PC-3 (cell line): ENCODE measurements at places on chromosomes 4 and X.

DNA sequence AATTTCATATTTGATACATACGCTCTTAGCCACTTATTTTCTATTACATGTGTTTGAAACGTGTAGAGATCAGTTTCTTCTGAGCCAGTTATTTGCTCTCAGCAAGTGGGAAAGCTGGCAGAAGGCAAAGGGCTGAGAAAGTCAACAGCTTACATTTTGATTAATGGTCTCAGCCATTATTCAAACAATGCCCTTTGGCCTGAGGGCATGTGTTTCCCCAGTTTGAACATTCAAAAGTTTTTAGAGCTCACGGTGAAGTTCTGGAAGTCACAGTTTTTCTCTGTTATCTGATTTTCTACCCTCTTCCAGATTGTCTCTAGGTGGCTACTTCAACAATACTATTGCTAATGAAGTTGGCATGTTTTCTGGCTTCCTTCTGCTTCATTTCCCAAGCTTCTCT, 591.8 kb upstream of the CPEB2 start:
- DNase-seq = no peak

DNA sequence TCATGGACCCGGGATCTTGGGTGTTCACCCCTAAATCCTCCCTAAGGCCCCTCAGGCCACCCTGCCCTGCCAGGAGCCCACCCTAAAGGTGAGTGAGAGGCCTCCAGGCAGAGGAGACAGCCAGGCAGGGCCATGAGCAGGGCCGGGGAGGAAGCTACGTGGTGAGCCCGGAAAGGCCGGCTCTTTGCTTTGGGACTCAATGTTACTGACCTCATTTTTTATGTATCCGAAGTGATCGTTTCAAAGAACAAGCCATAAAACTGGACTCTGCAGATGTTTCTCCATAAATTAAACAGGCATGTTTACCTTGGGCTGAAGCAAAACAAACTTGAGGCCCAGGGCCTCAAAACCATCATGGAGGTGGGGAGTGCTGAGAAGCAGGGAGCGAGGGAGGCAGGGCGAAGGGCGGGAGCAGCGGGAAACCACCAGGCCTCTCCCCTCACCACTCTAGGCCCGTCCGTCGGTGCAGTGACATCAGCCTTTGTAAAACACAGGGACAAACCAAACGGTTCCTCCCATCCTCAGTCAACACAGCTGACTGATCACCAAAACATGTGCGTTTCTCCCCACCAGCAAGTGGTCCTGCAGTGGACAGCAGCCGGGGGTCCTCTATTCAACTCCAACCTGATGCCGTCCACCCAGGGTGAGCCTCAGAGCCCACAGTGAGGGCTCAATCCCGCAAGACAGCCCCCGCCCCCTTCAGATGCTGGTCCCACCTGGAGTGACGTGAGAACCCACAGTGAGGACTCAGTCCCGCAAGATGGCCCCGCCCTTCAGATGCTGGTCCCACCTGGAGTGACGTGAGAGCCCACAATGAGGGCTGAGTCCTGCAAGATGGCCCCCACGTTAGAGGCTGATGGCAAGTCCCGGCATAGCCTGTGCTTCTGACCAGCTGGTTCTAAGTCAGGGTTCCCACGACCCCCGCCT, 102.9 kb upstream of the LRPAP1 start:
- DNase-seq = no peak

DNA sequence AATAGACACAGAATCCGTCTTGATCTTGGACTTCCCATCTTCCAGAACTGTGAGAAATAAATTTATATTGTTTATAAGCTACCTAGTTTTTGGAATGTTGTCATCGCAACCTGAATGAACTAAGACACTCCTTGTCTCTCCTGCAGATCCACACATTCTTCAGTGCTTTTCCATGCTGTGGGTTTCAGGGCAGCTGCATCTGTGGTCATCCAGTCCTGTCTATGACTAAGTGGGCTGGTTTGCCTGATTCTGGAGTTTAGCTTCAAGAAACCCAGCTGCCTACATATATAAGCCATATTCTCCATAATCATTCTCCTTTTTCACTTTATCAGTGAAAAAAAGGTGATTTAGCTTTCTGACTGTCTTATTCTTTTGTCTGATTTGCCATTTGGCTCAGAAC, 170.3 kb upstream of the KIT start:
- no peak for DNase-seq

DNA sequence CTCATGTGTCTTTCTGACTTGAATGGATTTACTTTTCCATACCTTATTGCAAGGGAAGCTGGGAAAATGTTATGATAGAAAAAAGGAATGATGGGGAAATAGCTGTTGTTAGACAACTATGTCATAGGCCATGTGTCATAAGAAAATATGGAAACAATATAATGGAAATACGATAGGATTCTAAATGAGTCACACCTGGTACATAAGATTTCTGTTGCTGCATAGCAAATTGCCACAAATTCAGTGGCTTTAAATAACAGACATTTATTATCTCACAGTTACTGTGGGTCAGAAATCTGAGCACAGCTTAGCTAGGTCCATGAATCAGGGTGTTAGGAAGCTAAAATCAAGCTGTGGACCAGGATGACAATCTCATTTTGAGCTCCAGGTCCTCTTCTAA, 44.6 kb upstream of the ANKRD50 start:
- peak; percentile 50 for DNase-seq

- DNase-seq = no peak
Observed at GRCh38 chr4:44716597-44716996, 9.8 kb downstream of the GNPDA2 start.

DNA sequence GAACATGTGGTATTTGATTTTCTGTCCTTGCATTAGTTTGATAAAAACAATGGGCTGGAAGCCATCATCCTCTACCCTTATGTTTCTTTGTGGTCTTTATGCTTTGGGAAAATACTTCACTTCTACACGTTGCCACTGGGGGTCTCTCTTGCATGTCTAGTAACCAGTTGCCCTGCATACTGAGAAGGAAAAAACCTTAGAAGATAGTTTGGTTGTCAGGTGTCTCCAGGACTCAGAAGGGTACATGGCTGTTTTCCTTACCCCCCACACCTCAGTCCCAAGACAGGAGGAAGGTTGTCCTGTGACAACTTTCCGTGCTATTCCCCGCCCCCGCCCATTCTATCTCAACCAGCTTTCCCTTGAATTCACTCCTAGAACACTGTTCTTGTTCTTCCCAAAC, 62.1 kb upstream of the LANCL3 start:
- peak; percentile 28 for DNase-seq

GRCh38 chrX:146481735-146482134, 327.8 kb upstream of the CXorf51B start:
- no peak for DNase-seq

DNA sequence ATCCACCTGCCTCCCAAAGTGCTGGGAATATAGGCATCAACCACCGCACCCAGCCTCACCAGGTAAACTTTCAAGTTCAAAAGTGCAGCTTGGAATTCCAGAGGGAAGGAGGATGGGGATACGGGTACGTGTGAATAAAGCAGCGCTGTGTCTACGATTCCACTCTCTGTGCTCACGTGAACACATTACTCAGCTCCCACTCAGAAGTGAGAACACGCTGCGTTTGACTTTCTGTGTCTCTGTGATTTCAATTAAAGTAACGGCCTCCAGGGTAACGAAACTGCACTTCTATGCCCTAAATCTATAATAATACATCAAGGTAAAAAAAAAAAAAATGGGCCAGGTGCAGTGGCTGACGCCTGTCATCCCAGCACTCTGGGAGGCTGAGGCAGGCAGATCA, 8.4 kb upstream of the ASMT start:
- DNase-seq = no peak

DNA sequence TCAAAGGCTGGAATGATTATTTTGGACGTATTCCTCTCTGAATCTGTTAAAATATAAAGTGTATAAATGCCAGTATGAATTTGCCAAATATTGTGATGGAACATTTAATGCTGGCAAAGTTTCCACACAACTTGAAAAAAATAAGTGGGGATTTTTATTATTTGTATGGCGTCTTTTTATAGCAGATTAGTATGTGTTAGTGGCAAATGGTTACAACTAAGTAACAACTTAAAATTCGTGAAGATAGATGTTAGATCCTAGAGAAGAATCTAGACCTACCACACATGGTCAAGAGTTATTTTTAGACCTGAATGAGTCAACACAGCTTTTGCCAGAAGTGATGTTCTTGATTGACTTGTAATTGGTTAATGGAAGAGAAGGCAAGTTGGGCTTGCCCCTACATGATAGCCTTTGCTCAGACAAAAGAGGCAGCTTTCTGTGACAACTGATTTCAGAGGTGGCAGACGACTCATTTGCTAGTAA, 4.8 kb downstream of the CPE start:
- DNase-seq = no peak

DNA sequence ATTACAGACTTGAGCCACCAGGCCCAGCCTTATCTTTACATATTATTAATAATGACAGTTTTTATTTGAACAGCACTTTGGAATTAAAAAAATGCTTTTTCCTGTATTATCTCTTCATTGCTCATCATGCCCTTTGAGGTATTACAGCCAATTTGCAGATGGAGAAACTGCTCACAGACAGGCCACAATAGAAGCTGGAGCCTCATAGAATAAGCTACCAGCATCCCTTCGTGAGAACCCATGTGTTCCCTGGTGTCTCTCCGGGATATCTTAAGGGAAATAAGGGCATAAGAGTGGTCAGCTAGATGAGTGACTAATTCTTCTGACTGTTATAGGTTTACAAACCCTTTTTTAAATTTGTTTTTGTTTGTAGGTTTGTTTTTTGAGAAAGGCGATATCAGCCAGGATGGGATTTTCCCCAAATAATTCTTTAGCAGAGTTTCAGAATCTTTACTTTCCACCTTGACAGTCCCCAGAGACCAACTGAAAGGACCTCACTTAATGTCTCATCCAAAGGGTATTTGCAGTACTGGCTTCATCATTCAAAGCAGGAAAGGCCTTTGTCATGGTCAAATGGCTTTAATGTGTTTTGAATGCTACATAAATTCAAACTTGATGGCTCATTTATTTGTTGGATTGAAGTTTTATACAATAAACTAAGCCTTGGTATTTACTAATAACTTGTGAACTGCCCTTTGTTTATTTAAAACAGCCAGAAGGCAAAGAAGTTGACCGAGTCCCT, 48.0 kb upstream of the SOD3 start:
- DNase-seq = peak; percentile 72

GRCh38 chr4:121654738-121655137, 42.0 kb downstream of the ANXA5 start:
- DNase-seq = no peak

DNA sequence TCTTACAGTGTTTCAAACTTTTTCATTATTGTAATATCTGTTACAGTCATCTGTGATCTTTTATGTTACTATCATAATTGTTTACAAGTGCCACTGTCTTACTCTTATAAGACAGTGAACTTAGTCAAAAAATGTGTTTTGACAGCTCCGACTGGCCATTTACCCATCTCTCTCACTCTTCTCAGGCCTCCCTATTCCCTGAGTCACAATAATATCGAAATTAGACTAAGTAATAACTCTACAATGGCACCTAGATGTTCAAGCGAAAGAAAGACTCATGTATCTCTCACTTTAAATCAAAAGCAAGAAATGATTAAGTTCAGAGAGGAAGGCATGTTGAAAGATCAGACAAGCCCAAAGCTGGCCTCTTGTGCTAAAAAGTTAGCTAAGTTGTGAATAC, 184.2 kb downstream of the CDS1 start:
- DNase-seq = no peak

DNA sequence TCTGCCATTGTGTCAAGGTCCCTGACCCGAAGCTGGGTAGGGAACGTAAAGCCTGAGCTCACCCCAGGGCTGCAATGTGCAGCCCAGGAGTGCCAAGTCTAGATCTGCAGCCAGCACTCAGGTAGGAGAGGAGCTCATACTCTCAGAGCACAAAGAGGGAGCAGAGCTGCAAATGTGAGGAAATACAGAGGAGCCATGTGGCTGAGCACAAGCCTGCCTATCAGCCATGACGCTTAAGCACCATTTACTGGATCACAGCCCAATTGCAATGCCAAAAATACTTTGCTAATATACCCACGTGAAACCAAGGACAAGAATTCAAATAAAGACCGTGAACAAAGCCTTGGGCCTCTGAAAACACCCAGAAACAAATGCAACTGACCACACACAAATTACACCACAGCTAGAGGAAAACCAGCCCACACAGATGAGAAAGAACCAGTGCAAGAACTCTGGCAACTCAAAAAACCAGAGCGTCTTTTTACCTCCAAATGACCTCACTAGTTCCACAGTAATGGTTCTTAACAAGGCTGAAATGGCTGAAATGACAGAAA, 69.0 kb upstream of the HPF1 start:
- DNase-seq = no peak

DNA sequence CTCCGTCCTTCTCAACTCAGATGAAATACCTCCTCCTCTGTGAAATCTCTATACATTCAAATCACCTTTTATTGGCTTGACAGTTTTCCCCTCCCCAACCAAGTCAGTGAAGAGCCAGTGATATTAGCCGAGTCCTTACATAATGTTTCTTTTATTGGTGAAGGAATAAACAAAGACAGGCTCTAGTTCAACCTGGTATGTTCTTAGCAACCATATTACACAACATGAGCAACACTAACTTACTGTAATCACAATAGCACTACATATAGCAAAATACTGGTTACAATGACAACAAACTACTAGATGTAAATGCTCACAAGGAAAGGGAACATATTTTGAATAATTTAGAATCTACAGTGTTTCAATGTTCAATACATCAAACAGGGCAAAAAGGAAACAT, 19.9 kb downstream of the DHX15 start:
- no peak for DNase-seq

GRCh38 chr4:1502976-1503375, 96.7 kb upstream of the NKX1-1 start:
- DNase-seq = no peak

DNA sequence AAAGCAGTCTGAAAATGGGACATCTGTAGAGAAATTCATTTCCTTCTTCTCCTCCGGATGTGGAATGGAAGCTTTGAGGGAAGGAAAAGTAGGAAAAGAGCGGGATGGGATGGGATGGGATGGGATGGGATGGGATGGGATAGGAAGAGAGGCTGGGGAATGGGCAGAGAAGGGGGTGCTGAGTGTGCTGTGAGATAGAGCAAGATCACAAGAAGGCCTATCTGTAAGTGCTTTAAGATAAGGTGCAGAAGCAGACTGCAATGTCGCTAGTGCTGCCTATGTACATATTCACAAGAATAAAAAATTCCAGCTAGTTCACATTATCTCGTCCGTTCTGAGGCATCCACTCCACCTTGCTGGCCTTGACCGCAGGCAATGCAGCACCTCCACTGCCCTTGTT, 86.2 kb downstream of the IRF2 start:
- no peak for DNase-seq

DNA sequence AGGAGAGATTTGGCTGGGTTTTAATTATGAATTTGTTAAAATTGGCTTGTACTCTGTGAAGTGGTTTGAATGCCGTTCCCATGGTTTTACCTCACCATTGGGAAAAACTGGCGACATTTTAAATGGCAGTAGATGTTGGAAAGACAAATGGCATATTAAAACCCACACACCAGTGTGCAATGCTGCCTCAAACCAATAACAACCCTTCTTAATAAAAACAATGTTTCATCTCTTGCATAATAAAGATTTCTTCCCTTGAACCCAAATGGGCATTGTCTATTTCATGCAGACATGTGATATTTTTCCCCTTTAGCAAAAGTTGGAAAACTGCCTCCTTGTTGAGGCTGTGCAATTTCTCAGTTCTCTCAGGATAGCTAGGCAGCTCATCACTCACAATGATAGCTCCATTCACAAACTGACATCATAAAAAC, 33.7 kb downstream of the GABRB1 start:
- DNase-seq = no peak

- peak; percentile 86 for DNase-seq
Observed at GRCh38 chr4:153326513-153326912, 18.0 kb upstream of the MND1 start.

GRCh38 chr4:72942565-72942964, 127.0 kb downstream of the COX18 start:
- no peak for DNase-seq

GRCh38 chrX:71095981-71096759, 519 bp downstream of the FOXO4 start:
- DNase-seq = peak; percentile 26
